ENCODE measurements at places on chromosomes 5 and 9. TPM values are rescaled to one million over a fixed set of nuclear protein-coding genes. Genes with fewer than 3 reads are reported as not detected.

DNA sequence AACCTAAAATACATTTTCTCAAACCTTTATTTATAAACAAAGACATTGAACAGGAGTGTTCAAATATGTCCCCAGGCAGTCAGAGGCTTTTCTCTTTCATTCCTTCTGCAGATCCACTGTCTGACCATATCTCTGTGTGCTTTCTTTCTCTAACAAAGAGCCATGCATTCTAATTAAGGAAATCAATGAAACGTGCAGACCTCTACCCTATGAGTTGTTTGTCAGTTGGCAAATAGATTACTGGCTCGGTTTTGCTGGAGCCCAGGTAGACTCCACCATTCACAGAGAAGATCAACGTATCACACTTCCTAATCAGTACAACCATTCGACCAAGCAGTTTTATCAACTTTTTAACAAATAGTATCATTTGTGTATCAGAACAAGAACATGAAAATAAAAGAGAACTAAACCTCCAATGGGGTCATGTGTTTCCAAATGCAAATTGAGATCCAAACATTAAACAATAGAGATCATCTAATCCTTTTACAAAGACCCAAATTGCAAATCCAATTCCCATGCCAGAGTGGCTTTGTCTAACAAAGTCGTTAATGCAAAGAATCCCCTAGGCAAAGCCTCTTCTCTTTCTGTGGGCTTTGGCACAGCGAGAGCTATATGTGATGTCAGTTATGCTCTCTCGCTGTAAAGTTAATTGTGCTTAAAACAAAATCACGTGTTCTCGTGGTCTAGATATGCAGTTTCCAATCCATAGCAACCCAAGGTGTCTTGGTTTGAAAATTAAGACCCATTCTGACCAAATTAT lies 16.8 kb downstream of the KLF4 start:
- H3K27ac ChIP-seq, result no peak overlapping the region
- no peaks in the 10 kb centered on the region for H3K27me3 ChIP-seq
- H3K4me1 ChIP-seq, result no peaks in the 10 kb centered on the region

DNA sequence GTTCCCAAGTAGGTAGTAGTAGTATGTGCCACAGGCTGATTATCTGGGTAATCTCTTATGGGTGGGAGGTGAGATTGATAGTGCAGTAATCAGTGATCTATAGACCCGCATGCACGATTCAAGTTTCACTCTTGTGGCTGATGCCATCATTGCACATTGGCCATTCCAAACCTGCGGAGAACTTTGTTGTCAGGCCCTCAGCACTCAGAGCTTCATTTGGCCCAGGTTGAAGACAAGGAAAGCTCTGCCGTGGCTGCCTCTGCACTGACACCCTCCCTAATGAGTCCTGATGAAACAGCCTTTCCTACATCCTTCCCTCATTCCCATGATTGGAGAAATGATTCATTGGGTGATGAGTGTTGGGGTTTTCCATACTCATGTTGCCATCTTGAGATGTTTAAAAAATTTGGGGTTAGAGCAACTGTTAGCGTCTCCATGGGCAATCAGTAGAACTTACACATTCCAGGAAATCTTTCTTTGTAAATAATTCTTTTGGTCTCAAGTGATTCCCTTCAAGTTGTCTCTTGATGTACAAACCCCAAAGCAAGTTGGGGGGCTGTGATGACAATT lies 22.9 kb downstream of the PROP1 start:
- no peak overlapping the region for H3K27ac ChIP-seq
- DNase-seq, result no peak
- no peaks in the 10 kb centered on the region for H3K4me1 ChIP-seq
- no peak overlapping the region for H3K4me3 ChIP-seq
- no peaks in the 10 kb centered on the region for H3K27me3 ChIP-seq

DNA sequence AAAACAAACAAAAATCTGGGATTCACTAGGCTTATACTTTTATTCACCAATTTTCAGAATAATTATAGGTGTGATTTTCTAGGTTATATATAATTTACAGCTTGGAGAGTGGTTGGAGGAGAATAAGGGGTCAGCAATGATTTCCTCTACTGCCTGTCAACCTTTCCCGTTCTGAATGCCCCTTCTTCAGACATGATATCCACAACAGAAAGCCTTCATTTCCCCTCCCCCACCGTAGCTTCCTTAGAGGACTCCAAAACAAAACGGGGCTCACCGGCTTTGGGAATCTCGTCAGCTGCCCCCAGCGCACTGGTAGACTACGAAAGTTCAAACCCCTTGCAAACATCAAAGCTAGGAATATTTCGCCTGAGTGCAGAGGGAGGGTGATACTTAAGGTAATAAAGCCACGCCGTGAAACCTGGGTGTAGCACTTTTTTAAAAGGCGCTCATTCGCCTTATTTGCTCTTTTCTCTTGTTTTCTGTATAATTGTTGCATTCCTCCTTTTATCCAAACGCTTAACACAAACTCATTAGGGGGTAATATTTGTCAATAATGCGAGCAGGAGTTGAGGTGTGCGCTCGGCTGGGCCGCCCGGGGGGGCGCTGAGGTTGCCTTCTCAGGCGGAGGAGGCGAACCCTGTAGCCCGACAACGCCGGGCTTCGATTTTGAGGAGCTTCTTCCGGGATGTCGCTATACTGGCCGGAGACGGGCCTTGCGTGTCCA lies 2.4 kb downstream of the OTP start:
- no peak overlapping the region for H3K27ac ChIP-seq
- peaks cover 94% of the 10 kb centered on the region for H3K27me3 ChIP-seq
- no peak overlapping the region for H3K4me3 ChIP-seq
- H3K4me1 ChIP-seq, result peaks cover 8% of the 10 kb centered on the region
- DNase-seq, result no peak
- H3K36me3 ChIP-seq, result no peaks in the 10 kb centered on the region

GRCh38 chr5:115329475-115329874 lies 33.0 kb upstream of the CCDC112 start:
- H3K36me3 ChIP-seq, result no peaks in the 10 kb centered on the region
- H3K4me1 ChIP-seq, result no peaks in the 10 kb centered on the region

PCDHB7 gene
- not detected for polyA plus RNA-seq

ECSCR gene
- not detected for polyA plus RNA-seq

HAND1 gene
- polyA plus RNA-seq, result not detected

LECT2 gene
- not detected for polyA plus RNA-seq
